CD8-positive, alpha-beta memory T cell (primary cell): ENCODE measurements at places on chromosomes 4 and X. TPM values are rescaled to one million over a fixed set of nuclear protein-coding genes. Genes with fewer than 3 reads are reported as not detected.

DNA sequence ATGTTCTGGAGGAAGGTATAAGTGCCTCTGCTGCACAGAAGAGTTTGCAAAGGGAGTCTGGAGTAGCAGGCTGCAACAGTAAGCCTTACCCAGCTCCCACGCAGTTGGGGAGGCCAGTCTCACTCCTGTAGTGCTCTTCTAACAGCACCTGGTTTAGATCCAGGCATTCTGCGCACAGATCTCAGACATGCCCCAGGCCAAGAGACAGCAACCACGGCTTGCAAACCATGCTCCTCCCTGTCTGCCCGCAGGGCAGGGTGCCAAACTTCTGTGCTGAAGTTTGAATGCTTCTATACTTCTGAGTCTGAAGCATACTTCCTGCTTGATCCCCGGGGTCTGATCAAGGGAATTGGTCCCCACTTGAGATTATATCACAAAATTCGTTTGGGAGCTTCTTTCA lies 106.3 kb downstream of the LINC00632 start:
- no peak for DNase-seq

GRCh38 chrX:17922303-17922702 lies 61.2 kb upstream of the RAI2 start:
- DNase-seq = no peak

- DNase-seq = no peak
Measured at GRCh38 chr4:174859904-174860303, 30.9 kb upstream of the GLRA3 start.

DNA sequence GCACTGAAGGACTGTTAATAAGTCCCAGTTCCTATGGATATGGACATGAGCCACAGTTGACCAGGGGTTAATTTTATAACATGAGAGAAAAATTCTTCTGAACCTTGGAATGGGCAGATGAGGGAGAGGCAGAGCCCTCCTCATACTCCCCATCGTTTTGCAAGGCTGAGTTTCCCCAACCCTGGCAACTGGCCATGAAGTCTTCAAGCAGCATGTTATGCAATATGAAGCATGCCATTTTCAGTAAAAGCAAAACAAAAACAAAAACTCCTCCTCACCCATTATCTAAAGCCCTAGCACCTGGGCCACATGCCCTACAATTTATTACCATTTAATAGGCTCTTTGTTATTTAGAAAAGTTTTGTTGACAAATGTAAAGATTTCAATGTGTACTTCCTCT lies 64.5 kb downstream of the GPC4 start:
- DNase-seq = no peak

DNA sequence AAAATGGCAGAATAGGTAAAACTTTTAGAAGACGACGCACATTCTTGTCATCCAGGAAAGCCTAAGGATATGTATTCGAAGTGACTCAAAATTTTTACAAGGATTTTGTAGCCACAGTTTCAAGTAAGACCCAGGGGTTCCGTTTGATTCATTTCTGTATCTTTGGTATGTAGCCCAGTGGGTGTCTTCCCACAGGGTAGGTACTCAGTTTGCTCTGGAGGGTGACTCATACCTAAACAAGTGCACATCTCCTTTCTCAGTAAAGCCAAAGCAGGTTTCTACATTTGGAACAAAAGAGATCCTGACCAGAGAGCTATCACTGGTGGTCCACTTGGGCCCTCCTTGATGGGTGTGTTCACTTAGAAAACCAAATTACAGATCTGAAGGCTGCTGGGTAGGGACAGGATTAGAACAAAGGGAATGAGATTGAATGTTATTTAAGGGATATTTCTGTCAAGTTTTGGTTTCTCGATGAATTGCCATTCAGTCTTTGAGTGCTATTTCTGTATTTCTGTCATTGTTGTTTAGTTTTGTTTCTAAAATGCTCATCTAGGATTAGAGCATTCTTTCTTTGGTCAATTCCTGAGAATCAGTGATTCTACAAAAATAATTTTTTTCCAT lies 56.1 kb downstream of the PLS3 start:
- no peak for DNase-seq

DNA sequence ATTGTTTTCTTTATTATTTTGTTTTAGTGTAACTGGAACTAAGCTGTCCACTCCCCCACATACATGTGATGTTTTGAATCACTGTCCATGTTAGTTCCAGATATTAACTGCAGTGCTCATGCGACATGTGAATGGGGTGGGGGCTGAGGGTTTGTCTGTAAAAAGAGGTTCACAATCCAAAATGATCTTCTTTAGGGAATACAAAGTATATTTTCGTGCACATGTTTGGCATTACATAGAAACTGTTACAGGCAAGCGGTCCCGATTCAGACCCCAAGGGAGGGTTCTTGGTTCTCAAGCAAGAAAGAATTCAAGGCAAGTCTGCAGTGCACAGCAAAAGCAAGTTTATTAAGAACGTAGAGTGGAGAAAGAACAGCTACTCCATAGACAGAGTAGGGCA lies 296.5 kb upstream of the CLNK start:
- no peak for DNase-seq

GRCh38 chr4:145954924-145955339 lies 16.3 kb upstream of the ZNF827 start:
- DNase-seq = no peak

- no peak for DNase-seq
Measured at GRCh38 chr4:173182403-173182802, 13.8 kb downstream of the GALNT7 start.

- no peak for DNase-seq
Measured at GRCh38 chr4:136643416-136643815, 888.9 kb downstream of the PCDH18 start.

- DNase-seq = no peak
Measured at GRCh38 chr4:153538487-153539357, 72.6 kb downstream of the TMEM131L start.

Gene PFKFB1
- polyA plus RNA-seq = not detected

Gene GAGE1
- not detected for polyA plus RNA-seq

Gene LANCL3
- 0.37 TPM for polyA plus RNA-seq

Gene WDFY3
- polyA plus RNA-seq = not detected

Gene NPY1R
- polyA plus RNA-seq = not detected

Gene HTN1
- polyA plus RNA-seq = not detected

Gene EDA2R
- not detected for polyA plus RNA-seq
